ENCODE measurements at places on chromosomes 12 and 14. TPM values are rescaled to one million over a fixed set of nuclear protein-coding genes. Genes with fewer than 3 reads are reported as not detected.

DNA sequence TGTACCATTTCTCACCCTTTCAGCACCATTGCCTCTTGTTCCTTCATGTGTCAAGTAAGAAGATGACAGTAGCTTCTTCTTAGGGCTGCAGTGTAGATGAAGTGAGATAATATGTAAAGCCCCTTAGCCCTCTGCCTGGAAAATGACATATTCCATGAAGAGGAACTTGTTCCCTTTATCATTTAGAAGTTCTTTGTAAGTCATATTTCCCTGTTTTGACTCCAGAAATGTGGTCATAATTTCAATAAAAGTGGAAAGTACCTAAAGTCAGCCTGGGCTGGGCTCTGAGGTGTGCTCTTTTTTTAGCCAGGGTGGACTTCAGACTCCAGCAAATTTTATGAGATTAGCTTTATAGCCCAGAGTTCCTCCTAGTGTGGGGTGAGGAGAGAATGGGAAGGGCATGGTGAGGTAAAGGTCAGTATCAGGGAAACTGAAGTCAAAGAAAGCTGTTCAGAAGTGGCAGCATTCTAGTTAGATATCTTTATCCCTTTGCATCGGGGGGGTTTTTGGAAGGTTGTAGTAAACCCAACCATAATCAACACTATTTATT, 92.5 kb downstream of the TMCC3 start:
- no peak for DNase-seq
- no peaks in the 10 kb centered on the region for H3K27me3 ChIP-seq
- no peaks in the 10 kb centered on the region for H3K36me3 ChIP-seq

Gene TAS2R42
- not detected for total RNA-seq

Gene RABGGTA
- total RNA-seq = 28.2 TPM

Gene VWF
- total RNA-seq = 251 TPM

Data from thoracic aorta (tissue), 2 donors.